ENCODE measurements at places on chromosomes 1 and 21. TPM values are rescaled to one million over a fixed set of nuclear protein-coding genes. Genes with fewer than 3 reads are reported as not detected.

NPPA gene
- total RNA-seq: not detected

RUNX1 gene
- 10.3 TPM for total RNA-seq

SPOCD1 gene
- total RNA-seq: 26.3 TPM

EVA1C gene
- total RNA-seq: 8.9 TPM

PLPPR4 gene
- not detected for total RNA-seq

B4GALT3 gene
- total RNA-seq: 16.1 TPM

NFASC gene
- total RNA-seq: 0.34 TPM

TNFRSF18 gene
- total RNA-seq: 0.34 TPM

RIPPLY3 gene
- under 0.01 TPM for total RNA-seq

RAB42 gene
- under 0.01 TPM for total RNA-seq

GUK1 gene
- total RNA-seq: 265 TPM

ZMYM4 gene
- 38.4 TPM for total RNA-seq

KLF17 gene
- total RNA-seq: not detected

VHLL gene
- total RNA-seq: not detected

ITLN1 gene
- not detected for total RNA-seq

PEAR1 gene
- 3.5 TPM for total RNA-seq

CHI3L2 gene
- under 0.01 TPM for total RNA-seq

PYHIN1 gene
- total RNA-seq: not detected

CPTP gene
- 32.1 TPM for total RNA-seq

TFF3 gene
- 0.21 TPM for total RNA-seq

Data from nasal cavity respiratory epithelium epithelial cell of viscerocranial mucosa (primary cell).